ENCODE measurements at places on chromosomes 16 and 17. TPM values are rescaled to one million over a fixed set of nuclear protein-coding genes. Genes with fewer than 3 reads are reported as not detected.
A peak's percentile ranks its signal among the peaks of the same experiment; 100 is the strongest.

Gene NDRG4
- polyA plus RNA-seq = not detected

GRCh38 chr16:53920988-53921387 is 217.0 kb downstream of the FTO start:
- H3K27me3 ChIP-seq = no peaks in the 10 kb centered on the region
- no peak overlapping the region for H3K4me3 ChIP-seq
- H3K27ac ChIP-seq = no peak overlapping the region
- no peaks in the 10 kb centered on the region for H3K36me3 ChIP-seq
- no peak for DNase-seq
- no peaks in the 10 kb centered on the region for H3K4me1 ChIP-seq

Gene CD300H
- not detected for polyA plus RNA-seq

- H3K4me3 ChIP-seq = no peak overlapping the region
- peak overlapping the region; percentile 43 for H3K27ac ChIP-seq
- peaks cover 70% of the 10 kb centered on the region for H3K4me1 ChIP-seq
Measured at GRCh38 chr16:27195941-27196595, 7.3 kb upstream of the KDM8 start.

Gene GAS2L2
- 0.13 TPM for polyA plus RNA-seq

DNA sequence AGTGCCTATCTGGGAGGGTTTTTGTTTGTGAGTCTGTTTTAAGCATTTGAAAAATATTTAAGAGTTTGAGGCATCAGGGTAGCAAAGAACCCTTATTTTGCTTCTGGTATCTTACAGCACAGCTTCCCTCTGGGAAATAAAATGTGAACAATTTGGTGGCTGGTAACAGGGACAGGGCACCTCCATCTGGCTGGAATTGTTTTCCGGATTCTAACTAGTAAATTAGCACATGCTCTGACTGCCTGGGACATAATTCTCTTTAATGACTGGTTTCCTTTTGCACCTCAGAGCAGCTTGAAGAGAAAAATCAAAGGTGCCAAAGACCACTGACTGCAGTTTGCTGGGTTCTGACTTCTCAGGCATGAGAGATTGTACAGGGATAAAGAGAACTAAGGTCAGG is 469.1 kb downstream of the GRIN2A start:
- H3K36me3 ChIP-seq = no peaks in the 10 kb centered on the region
- H3K4me3 ChIP-seq = no peak overlapping the region
- H3K27ac ChIP-seq = no peak overlapping the region
- no peak for DNase-seq
- H3K4me1 ChIP-seq = no peaks in the 10 kb centered on the region

GRCh38 chr16:57984443-57985203 is 13.7 kb upstream of the CNGB1 start:
- peaks cover 15% of the 10 kb centered on the region for H3K4me1 ChIP-seq
- DNase-seq = peak; percentile 95
- H3K27me3 ChIP-seq = no peaks in the 10 kb centered on the region
- no peaks in the 10 kb centered on the region for H3K36me3 ChIP-seq

GRCh38 chr16:2331199-2331930 is 9.2 kb downstream of the ABCA3 start:
- no peak overlapping the region for H3K4me3 ChIP-seq
- H3K36me3 ChIP-seq = no peaks in the 10 kb centered on the region
- no peak overlapping the region for H3K27ac ChIP-seq
- no peak for DNase-seq
- no peaks in the 10 kb centered on the region for H3K27me3 ChIP-seq

DNA sequence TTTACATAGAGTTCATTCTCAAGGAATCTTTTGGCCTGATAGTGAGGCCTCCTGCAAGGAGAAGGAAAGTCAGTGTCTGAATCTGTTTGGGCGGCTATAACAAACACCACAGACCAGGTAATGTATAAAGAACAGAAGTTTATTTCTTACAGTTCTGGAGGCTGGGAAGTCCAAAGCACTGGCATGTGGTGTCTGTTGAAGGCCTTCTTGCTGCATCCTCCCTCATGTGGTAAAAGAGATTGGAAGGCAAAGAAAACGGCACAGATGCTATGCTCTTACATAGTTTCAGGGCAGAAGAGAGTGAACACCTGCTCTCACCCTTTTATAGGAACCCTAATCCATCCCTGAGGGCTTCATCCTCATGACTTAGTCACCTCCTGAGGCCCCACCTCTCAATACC is 31.2 kb upstream of the DNAJA2 start:
- H3K4me1 ChIP-seq = no peaks in the 10 kb centered on the region
- no peak overlapping the region for H3K4me3 ChIP-seq
- H3K27me3 ChIP-seq = no peaks in the 10 kb centered on the region
- H3K36me3 ChIP-seq = no peaks in the 10 kb centered on the region

Gene SULT1A1
- polyA plus RNA-seq = 6.3 TPM

Gene QPRT
- polyA plus RNA-seq = 0.53 TPM

DNA sequence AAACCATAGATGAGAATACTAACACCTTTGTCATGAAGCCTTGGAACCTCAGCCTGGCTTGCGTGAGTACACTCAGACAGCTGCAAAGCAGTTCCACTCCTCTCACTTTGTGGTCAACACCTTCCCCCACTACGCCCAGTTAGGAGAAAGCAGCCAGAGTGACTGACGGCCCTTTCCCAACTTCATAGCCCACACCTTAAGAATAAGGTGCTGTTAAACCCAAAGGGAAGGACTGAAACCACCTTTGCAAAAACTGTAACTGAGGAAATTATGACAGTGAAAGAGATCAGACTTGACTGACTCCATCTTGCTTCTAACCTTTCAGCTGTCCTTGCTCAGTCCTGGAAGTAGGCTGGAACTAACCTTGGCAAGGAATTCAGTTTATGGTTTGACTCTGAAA is 13.7 kb downstream of the N4BP1 start:
- H3K4me1 ChIP-seq = peaks cover 58% of the 10 kb centered on the region
- H3K27ac ChIP-seq = no peak overlapping the region
- no peaks in the 10 kb centered on the region for H3K27me3 ChIP-seq
- DNase-seq = no peak
- H3K36me3 ChIP-seq = no peaks in the 10 kb centered on the region

Gene CCL16
- polyA plus RNA-seq = not detected

DNA sequence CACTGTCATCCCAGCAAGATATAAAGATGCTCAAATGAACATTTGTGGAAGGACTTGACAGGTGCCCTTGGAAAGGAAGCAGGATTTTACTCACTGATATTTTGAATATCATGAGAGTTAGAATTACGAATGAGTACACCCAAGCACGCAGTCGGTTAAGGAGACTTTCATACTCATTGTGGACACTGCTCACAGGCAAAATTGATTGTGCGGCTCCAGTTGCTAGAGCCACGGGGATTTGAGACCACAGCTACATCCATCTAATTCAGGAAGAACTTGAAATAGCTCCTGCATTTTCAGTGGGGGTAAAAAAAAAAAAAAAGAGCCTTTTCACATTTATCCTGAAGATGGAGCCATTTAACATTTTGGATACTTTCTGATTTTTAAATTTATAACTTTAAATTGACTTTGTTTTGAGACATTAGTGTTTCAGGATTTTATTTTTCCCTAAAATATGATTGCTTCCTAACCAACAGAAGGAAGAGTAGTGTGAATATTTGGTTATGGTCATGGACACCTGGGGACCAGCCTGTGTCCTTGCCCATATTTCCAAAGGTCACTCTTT is 1080.1 kb upstream of the EEF2KMT start:
- no peaks in the 10 kb centered on the region for H3K4me1 ChIP-seq
- H3K27me3 ChIP-seq = no peaks in the 10 kb centered on the region
- no peaks in the 10 kb centered on the region for H3K36me3 ChIP-seq
- no peak overlapping the region for H3K4me3 ChIP-seq
- no peak for DNase-seq

Gene POLR2A
- 76.2 TPM for polyA plus RNA-seq

All from CD4-positive, alpha-beta memory T cell (primary cell).